ENCODE measurements at places on chromosomes 13 and 19.

- DNase-seq, result peak; percentile 76
Observed at GRCh38 chr19:5445561-5446055, 9.6 kb upstream of the ZNRF4 start.

DNA sequence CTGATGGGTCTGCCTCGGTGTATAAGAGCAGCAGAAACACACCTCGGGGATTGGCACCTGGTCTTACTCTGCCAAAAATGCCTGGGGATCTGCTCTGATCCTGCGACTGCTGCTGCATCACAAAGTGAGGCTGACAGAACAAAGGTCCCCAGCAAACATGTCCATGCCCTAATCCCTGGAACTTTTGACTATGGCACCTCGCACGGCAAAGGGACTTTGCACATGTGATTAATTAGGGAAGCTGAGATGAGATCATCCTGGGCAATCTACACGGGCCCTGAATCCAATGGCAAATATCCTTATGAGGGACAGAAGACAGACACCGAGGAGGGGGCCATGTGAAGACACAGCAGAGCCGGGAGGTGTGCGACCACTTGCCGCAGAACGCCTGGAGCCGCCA is 8.5 kb downstream of the GGACT start:
- no peak for DNase-seq

GRCh38 chr13:106241974-106242953 is 293.2 kb downstream of the EFNB2 start:
- no peak for DNase-seq

DNA sequence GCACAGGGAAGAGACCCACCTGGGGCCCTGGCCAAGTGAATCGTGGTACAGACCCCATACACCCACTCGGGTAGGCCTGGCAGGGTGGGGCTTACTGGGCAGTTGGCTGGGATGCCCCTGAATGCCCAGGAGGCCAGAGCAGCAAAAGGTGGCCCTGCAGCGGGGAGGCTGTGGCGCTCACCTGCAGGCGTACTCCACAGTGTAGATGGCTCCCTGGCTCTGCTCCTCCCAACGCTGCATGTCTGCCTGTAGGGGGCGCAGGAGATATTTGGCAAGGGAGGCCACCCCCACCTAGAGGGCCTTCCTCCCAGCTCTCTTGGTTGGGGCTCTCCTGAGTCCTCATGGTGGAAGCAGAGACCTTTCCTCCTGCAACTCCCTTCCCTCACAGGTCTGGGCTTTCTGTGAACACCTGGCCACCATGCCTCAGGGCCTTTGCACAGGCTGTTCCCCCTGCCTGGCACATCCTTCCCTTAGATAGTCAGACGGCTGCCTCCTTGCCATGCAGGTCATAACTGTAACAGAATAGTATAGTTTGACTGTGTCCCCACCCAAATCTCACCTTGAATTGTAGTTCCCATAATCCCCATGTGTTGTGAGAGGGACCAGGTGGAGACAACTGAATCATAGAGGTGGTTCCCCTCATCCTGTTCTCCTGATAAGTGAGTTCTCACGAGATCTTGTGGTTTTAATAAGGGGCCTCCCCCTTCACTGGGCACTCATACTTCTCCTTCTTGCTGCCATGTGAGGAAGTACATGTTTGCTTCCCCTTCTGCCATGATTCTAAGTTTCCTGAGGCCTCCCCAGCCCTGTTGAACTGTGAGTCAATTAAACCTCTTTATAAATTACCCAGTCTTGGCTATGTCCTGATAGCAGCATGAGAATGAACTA is 5.9 kb downstream of the BORCS8 start:
- peak; percentile 39 for DNase-seq

GRCh38 chr19:35107545-35107944 is 8.1 kb upstream of the FXYD3 start:
- DNase-seq, result peak; percentile 77

DNA sequence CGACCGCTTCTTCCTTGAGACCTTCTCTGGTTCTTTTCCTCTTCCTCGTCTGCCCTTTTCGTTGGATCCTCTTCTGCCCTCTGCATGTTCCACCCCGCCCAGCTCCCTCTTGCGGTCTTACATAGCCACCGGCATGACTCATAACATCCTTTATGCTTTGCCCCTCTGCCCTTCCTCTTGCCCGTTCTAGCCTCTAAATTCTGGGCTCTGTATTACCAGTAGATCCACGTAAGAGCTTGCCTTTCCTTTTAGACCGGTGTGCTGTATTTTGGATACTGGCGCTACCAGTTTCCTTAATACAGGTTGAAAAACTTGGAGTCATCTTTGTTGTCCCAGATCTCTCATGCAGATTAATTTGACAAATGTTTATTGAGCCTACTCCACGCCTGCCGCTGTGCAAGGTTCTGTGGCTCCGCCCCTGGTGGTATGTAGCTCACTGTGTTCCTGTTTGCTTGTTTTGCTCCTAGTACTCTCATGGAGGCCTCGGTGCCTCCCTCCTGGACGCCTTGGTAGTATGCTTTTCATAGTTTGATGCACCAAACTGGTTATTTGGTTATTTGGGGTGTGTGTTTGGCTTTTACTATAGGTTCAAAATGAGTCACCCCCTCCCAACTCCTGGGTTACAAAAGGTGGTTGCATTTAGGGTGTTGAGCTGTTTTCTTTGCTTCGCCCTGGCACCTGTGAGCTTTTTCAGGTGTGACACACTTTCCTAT is 1.7 kb downstream of the GTF3A start:
- DNase-seq, result peak; percentile 90

DNA sequence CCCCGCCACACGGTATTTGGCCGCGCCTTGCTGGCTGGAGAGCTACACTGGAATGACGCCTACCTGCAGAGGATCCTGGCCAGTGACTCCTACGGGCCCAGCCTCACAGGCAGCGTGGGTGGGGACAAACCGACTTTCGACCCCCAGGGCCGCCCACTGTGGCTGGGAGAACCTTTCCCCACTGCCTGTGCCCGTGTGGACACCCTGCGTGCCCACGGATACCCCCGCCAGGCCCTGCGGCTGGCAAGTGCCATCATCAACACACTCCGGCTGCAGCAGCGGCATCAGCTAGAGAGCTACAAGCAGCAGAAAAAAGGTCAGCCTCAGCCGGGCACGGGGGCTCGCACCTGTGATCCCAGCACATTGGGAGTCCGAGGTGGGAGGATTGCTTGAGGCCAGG is 19.3 kb downstream of the ZSWIM4 start:
- DNase-seq, result no peak

DNA sequence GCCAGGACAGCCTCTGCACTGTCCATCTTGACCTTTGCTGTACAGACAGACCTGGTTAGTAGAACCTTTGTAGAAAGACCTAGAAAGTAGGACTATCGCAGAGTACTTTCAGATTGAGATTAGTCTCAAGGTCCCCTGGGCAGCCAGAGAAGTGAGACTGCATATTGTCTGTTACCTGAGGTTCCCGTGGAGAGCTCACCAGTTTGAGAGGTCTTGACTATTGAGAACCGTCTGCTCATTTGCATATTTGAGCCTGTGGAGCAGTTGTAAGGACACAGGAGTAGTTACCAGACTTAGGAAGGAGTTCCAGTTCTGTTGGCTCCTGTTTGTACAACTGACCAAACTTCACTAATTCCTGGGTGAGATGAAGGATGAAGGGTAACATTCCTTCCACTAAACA is 66.2 kb downstream of the SPATA13 start:
- DNase-seq, result no peak

- no peak for DNase-seq
Observed at GRCh38 chr13:36628377-36629056, 45.3 kb upstream of the SERTM1 start.

GRCh38 chr13:36026531-36026930 is 104.7 kb downstream of the DCLK1 start:
- DNase-seq, result no peak

DNA sequence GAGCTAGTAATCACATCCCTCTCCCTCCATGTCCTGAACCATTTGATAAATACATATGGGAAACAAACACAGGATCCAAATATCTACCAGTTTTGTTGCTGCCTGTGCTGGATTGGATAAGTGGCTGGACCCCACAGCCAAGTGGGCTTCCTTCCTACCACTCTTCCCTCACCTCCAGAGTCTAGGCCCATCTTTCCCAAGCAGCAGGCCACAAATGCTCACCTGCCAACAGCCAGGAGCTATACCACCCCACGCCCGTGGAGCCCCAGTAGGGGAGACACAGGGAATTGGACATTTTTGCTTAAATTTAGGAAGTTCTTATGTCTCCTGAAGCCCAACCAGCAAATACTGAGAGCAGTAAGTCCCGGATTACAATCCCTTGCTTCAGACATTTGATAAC is 55.8 kb downstream of the HSPH1 start:
- no peak for DNase-seq

- DNase-seq, result no peak
Observed at GRCh38 chr19:28435551-28436271, 777.2 kb downstream of the UQCRFS1 start.

- no peak for DNase-seq
Observed at GRCh38 chr13:44373601-44374347, at the start of gene SERP2. SERP2 (plus strand) TSS chr13:44373824; CDS start chr13:44374026, 202 bp downstream.

All from A172 (cell line).